ENCODE measurements at places on chromosomes 4 and X.

DNA sequence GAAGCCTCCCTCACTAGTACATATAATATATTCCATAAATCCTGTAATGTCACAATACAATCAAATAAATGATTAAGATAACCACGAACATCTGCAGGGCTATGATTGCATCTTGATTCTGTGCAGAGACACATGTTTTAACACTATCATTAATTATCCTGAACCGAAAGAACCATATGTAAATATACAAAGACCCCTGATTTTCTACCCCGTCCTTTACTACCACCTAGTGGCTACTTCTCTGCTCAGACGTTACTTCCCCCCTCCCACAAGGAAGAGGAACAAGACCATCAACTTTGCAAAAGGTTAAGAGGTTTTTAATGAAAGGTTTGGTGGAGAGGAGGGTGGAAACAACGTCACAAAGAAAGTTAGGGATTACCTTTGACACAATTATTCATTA is 134.0 kb downstream of the COL4A6 start:
- no peak for ATAC-seq

- no peak for ATAC-seq
Measured at GRCh38 chrX:119266364-119266995, 30.4 kb downstream of the PGRMC1 start.

- ATAC-seq: no peak
Measured at GRCh38 chrX:82711457-82711856, 796.6 kb upstream of the POU3F4 start.

DNA sequence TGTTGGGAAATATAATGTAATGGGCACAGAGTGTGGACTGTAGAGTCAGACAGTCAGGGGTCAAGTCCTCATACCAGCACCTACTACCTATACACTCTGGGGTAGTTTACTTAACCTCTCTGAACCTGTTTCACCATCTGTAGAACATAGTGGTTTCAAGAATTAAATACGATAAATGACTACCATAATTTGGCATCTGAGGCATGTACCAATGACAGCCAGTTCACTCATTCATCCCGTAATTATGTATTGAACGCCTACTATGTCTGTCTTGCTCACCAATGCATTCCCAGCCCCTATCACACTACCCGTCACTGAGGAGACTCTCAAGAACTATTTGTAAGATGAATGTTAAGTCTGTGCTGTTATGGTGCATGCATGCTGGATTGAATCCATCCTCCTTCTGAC is 2.0 kb upstream of the FGB start:
- ATAC-seq: no peak

DNA sequence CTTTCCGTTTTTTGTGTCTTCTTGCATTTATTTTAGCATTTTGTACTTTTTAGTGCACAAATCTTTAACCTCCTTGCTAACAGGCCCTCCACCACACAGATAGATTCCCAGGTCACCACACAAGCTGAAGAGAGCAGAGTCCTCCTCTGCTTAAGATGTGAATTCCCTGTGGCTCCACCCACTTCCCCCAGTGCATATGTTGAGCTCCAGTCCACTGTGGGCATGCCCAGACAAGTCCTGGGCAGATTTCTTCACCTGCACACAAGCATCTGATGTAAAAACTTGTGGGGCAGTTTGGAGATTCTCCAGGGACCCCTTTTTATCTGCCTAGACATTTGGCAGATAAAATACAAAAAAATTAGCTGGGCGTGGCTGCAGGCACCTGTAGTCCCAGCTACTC is 19.8 kb upstream of the PASD1 start:
- no peak for ATAC-seq

GRCh38 chr4:81589262-81589661 is 117.6 kb upstream of the RASGEF1B start:
- no peak for ATAC-seq

- ATAC-seq: no peak
Measured at GRCh38 chrX:74232859-74233258, 71.1 kb upstream of the ZCCHC13 start.

DNA sequence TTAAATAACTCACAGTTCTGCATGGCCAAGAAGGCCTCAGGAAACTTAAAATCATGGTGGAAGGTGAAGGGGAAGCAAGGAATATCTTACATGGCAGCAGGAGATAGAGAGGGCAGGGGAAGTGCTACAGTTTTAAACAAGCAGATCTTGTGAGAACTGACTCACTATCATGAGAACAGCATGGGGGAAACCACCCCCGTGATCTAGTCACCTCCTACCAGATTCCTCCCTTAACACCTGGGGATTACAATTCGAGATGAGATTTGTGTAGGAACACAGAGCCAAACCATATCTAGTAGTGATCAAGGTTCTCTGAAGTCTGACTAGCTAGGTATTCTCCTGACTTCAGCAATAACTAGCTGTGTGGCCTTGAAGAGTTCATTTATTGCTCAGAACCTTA is 56.0 kb downstream of the BANK1 start:
- no peak for ATAC-seq

DNA sequence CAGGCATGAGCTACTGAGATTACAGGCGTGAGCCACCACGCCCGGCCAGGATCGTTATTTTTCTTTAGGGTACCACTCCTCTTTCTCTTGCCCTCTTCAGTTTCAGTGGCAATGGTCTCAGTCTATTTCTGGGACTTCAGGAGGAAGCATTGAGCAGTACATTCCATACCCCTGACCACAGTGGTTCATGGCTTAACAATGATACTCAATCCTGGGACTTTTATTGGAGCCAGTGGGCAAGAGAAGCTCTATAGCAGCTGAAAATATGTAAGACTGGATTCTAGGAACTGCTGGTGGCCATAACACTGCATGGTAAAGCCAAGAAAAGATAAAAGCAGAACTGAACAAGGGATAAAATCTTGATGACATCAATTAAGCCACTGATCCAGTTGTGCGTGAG is 5.8 kb upstream of the CCNA2 start:
- no peak for ATAC-seq

- ATAC-seq: no peak
Measured at GRCh38 chr4:167031534-167032156, 202.6 kb downstream of the SPOCK3 start.

GRCh38 chr4:16573739-16574138 is 324.7 kb downstream of the LDB2 start:
- no peak for ATAC-seq

- no peak for ATAC-seq
Measured at GRCh38 chr4:75745721-75746199, 21.4 kb downstream of the USO1 start.
